ENCODE measurements at places on chromosomes 11 and 22.

- DNase-seq = no peak
Measured at GRCh38 chr11:120331301-120331996, 4.8 kb upstream of the ARHGEF12 start.

DNA sequence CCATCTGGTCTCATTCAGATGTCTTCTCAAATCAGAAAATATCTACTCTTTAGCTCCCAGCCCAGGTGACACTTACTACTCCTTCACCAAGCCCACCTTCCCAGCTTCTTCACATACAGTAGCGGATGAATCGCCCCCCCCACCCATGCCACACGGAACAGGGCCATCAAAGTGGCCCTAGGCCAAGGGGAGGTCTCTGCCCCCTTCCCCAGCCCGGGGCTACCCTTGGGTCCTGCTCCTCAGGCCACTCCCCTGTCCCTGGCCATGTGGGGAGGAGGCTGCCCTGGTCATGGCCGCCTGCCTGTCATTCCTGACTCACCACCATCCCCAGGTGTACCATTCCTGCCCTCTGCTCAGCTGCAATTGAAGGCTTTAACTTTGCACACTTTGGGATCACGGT is 142.8 kb downstream of the NECTIN1 start:
- DNase-seq = no peak

DNA sequence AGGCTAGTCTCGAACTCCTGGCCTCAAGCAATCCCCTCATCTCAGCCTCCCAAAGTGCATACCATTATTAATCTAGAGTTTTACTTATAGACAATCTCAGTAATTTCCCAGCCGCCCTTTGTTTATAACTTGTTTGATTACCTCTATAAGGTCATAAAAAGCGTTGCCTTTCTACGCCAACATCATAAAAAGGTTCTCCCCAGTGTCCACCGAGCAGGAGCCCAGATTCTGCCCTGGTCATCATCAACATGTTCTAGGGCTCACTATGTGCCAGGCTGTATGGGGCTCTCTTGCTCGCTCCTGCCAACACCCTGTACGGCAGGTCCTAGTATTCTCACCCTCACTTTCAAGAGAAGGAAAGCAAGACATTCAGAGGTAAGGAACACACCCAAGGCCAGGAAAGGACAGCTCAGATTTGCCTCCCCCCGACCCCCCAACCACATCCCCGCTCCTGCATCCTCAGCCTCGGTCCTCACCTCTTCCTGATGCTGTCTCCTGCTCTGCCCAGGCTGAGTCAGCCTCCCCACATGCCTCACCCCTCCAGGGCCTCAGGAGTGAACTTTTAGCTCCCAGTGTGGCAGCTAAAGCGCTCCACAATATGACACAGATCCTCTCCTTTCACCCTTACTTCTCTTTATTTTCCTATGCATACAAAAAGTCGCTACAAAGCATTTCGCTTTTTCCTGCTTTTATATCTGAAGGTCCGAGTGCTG is 14.3 kb downstream of the ARFGAP3 start:
- DNase-seq = no peak

DNA sequence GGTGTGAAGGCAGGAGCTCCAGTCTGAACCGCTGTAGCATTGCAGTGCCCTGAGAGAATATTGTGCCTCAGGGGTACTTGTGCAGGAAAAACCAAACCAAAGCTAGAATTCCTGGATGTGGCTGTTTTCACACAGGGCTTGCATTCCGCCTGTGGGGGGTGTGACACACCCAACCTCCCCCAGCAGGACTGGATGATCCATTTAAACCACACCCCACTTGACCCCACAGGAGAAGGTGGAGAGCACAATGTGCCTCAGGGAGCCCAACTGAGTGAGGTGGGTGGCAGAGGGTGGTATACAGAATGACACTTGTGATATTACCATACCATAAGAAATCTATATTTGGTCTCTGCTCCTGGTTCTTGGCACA is 66.9 kb upstream of the SLC22A12 start:
- no peak for DNase-seq

DNA sequence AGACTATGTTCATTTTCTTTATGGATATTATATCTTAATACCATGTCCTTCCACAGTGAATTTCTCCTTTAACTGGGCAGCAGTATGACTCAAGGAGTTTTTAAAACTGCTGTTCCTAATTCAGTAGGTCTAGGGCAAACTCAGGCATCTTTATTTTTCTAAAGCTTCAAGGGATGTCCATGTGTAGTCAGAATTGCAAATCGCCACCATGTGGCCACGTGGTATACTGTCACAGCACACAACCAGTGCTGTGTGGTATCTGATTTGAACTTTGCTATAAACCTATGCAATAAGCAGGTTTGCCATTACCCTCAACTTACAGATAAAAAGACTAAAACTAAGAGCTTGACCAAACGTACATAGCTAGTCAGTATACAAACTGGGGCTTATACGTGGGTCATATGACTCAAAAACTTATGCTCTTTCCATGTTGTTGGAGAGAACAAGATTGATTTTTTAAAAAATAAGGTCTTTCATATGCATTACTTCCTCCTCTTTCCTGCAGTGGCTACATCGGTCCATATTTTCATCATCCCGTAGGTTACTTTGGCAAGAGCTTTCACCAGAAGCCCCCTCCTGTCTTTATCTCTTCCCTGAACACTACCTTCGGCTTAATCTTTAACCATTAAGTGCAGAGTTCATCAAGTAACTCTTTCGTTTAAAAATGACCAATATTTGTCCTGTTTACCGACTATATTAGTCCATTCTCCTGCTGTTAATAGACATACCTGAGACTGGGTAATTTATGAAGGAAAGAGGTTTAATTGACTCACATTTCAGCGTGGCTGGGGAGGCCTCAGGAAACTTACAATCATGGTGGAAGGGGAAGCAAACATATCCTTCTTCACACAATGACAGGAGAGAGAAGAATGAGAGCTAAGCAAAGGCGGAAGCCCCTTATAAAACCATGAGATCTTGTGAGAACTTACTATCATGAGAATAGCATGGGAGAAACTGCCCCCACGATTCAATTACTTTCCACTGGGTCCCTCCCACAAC is 8.0 kb upstream of the HTATIP2 start:
- DNase-seq = peak; percentile 30

GRCh38 chr11:21472261-21472660 is 720.6 kb upstream of the ANO5 start:
- DNase-seq = peak; percentile 42

DNA sequence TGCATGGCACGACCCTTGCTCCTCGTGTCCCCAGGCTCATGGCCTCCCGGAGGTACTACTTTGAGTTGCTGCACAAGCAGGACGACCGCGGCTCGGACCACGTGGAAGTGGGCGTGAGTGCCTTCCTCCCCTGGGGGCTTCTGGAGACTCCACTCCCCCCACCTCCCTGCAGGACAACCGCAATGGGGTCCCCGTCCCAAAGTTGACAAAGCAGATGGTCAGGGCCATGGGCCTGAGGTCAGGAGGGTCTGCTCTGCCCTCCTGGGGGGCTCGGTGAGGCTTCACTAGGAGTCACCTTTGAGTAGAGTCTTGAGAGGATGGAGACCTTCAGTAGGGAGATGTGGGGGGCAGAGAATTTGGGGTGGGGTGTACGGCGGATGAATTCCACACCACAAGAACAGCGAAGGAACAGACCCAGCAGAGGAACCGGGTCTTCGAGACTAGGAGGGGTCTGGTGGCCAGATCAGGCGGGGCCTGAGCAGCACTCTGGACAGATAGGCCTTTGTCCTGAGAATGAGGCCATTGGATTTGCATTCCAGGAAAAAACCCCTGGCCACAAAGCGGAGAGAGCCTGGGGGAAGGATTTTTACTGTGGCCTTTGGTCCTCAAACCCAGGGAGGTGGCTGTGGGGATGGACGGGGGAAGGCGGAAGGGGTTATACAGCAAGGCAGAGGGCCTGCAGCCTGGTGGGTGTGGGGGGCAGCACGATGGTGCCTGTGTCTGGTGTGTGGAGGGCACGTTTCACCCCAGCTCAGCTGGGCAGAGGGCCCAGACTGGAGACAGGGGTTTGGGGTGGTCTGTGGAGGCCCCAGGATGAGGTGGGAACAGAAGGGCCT is 4.6 kb downstream of the B4GALNT4 start:
- DNase-seq = no peak

GRCh38 chr11:103875855-103876510 is 160.5 kb upstream of the DDI1 start:
- DNase-seq = no peak

DNA sequence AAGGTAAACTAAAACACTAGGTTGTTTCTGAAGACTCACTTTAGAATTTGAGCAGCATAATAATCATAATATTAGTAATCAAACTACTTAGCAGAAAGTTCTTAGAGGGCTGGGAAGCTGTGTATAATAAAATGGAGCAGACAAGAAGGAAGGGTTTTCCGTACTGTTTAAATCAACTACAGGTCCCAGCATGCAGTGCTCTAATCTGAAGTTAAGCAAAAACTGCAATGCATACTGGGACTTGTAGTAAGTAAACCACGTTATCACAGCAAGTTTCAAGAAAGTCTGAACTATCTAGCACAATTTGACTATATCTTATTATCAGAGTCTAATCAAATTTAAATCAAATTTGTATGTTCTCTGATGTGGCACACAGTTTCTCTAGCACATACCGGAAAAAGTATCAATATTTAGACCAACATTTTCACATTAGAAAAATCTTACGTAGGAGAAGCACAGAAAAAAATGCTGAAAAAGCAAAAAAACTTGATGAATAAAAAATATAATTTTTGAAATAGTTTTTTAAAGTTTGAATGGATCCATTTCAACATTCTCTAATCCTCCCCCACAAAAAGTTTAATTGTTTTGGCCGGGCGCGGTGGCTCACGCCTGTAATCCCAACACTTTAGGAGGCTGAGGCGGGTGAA is 8.2 kb downstream of the PHF21A start:
- DNase-seq = no peak

DNA sequence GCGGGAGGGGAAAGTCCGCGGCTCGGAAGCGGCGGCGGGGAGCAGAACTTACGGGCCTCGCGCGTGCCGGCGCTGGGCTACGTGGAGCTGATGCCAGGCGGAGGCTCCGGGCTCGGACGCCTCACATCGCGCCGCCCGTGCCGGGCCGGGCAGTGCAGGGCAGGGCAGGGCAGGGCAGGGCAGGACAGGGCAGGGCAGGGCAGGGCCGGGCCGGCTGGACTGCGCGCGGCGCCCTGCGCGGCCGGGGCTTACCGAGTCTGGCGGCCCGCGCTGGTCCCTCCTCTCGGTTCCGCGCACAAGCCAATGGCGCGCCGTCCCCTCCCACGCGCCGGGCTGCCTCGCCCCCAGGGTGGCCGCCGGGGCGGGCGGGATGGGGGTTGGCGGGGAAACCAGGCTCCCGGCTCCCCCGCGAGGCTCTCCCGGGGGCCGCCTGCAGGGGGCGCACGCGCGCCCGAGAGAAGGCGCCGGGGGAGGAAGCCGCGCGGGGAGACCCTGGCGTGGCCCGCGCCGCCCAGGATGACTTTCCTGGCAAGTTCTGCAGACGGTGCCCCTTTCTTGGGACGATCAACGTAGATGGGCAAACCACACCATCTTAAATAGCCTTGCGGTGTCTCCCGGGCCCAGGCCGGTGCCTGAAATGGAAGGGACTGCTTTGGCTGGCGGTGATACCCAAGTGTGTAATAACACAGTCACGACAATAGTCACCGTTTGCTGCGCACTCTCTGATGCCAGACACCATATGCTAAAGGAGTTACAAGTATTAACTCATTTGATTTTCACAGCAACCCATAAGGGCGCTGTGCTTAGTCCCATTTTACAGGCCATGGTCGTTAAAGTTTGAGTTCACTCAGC is at the start of gene TP53I11:
TSS of gene TP53I11 (minus strand) at position 259 of the 852 bp plus-strand sequence. CDS start 12,548 bp downstream, outside the sequence.
- peak; percentile 58 for DNase-seq

- no peak for DNase-seq
Measured at GRCh38 chr22:38700270-38700788, 414 bp downstream of the JOSD1 start.

DNA sequence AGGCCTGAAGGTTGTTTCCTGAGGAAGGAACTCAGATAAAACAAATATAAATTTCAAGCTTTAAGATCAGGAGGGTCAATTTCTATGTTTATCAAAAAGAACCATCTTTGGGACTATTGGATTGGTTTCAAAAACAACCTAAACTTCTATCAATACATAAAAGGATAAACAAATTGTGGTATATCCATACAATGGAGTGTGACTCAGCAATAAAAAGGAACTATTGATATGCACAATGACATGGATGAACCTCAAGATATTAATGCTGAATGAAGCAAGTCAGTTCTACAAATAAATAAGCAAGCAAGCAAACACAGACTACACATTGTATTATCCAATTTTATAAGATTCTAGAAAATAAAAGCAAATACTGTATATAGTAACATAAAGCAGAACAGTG is 11.1 kb upstream of the CLPB start:
- DNase-seq = no peak

GRCh38 chr11:67373648-67374570 is 511 bp upstream of the CLCF1 start:
- peak; percentile 100 for DNase-seq

- DNase-seq = no peak
Measured at GRCh38 chr11:84740050-84740449, 887.1 kb downstream of the DLG2 start.

GRCh38 chr11:34546511-34547209 is 33.1 kb upstream of the ELF5 start:
- DNase-seq = no peak

GRCh38 chr22:34972191-34972897 is 93.6 kb upstream of the ISX start:
- no peak for DNase-seq

DNA sequence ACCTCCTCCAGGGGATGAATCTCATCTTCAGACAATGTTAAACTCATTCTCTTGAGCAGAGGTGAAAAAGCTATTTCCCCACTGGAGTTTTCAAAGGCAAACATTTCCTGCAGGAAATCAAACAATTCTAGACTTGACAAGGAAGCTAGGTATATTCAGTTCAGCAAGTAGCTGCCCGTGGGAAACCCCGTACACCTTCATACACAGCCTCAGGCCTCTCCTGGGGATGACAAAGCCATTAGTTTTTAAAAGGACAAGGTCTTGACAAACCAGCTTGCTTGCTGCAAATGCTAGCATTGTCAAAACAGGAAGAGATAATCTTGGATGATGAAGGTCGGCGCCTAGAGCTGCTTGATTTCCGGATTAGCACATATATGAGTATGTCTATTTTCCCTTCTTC is 1630.8 kb upstream of the TENM4 start:
- DNase-seq = no peak

DNA sequence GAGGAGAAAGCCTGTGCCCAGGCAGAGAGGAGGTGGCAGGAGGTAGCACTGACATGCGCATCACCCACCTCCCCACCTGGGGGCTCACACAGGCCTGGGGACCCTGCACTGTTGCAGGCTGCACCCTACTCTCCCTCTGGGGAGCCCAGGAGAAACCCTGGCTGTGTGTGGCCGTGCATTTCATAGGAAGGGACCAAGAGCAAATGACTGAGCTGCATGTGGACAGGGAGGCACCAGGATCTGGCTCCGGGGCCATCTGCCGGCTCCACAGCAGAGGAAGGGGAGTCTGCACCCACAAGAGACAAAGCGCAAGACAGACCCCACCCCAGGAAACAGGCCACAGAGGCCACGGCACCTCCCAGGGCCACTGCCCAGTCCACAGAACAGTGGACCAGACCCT is 22.7 kb downstream of the BID start:
- DNase-seq = no peak

DNA sequence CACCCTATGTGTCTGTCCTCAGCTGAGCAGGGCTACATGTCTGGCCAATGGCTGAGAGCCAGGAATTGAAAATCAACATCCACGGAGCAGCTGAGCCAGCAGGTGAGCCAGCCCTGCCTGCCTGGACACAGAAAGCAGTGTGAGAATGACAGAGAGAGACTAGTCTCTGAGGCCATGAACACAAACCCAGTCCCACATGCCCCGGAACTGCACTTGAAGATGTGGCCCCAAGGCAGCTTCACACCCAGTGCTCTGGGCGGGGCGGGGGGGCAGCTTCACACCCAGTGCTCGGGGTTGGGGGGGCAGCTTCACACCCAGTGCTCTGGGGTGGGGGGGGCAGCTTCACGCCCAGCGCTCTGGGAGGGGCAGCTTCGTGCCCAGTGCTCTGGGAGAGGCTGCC is 37.6 kb downstream of the TRMU start:
- DNase-seq = no peak

All from Caki2 (cell line).